ENCODE measurements at places on chromosomes 1 and 21.
A peak's percentile ranks its signal among the peaks of the same experiment; 100 is the strongest.

GRCh38 chr1:235138821-235139220, 10.2 kb upstream of the TOMM20 start:
- DNase-seq: no peak

GRCh38 chr1:93995837-93996536, 86.8 kb upstream of the GCLM start:
- DNase-seq: no peak

DNA sequence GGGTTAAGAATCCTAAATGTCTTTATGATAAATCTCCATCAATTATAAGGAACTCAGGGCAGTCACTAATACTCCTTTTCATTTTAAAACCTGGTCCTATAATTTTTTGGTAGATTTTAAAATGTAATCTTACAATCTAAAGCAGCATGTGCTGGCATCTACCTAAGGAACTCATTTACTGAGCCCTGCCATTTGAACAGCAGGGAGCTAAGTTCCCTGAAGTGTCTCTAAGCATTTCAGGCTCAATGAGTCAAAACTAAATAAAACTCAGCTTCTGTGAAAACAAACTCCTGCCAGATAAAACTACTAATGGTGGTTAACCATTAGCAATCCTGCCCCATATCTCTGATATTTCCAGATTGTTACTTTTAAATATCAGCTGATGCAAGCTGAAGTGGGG, 1371.8 kb upstream of the PRMT6 start:
- DNase-seq: no peak

DNA sequence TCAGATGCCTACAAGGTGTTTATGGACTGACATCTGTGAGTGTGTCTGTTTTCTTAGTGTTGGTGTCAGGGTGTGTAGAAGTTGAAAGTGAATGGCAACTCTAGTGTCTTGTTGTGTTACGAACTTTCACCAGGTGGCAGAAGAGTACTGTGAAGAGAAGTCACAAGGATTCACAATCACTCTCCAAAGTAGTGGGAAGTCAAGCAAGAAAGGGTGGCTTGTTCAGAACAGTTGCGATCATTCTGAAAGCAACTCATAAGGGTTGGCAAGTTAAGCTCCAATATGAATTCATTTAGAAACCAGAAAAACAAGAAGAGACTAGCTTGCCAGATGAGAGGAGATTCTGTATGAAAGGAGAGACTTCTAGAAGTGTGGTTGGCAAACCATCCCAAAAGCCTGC, 86.1 kb downstream of the FASLG start:
- DNase-seq: peak; percentile 89
